ENCODE measurements at places on chromosomes 5 and 9.

DNA sequence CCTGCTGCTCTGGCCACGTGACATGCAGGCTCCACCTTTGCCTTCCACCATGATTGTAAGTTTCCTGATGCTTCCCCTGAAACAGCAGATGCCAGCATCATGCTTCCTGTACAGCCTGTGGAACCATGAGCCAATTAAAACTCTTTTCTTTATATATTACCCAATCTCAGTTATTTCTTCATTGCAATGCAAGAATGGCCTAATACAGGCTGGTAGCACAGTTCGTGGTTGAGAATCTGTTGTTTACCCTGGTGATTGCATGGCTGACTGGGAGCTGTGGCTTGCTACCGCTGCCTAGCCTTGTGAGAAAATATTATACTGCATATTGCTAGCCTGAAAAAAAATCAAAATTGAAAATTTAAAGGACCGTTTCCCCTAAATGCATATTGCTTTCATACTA lies 44.8 kb upstream of the PTPN3 start:
- DNase-seq = no peak

GRCh38 chr5:140196115-140196814 lies 21.3 kb downstream of the CYSTM1 start:
- DNase-seq = no peak

DNA sequence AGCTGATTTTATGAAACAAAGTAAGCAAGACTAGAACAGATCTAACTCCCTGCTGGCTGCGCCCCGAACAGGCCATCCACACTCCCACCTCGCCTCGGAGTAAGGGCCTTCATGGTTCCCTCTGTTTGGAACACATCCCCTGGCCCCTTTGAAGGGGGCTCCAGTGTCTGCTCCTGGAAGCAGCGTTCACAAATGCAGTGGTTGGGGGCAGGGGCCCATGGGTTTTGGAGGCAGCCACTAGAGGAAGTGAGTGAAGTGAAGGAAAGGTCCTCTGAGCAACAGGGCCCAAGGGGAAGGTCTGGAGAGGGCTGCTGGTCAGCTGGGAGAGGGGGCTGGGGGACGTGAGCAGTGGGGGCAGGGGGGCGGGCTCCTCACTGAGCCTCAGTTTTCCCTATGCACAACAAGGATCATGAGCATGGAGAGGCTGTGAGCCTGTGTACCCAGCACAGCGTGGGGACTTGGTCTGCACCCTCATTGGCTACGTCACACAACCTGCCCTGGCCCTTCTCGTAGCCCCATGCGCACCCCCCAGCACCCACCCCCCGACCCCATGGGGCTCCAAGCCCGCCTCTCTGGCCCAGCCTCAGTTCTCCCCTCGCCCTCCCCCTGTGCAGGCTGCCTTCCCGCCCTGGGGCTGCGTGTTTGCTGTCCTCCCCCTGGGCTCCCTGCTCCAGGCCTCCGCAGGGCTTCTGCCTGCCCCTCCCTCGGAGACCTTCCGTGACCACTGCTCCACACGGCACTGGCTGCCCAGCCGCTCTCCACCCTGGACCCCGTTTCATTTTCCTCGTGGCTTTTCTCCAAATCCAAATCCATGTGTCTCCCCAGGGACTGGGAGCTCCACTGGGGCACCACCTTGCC lies 39.5 kb downstream of the RASGEF1C start:
- DNase-seq = no peak

GRCh38 chr5:105849701-105850100 lies 1821.0 kb downstream of the EFNA5 start:
- DNase-seq = no peak

GRCh38 chr9:131704141-131704983 lies 35.5 kb downstream of the RAPGEF1 start:
- DNase-seq = no peak

DNA sequence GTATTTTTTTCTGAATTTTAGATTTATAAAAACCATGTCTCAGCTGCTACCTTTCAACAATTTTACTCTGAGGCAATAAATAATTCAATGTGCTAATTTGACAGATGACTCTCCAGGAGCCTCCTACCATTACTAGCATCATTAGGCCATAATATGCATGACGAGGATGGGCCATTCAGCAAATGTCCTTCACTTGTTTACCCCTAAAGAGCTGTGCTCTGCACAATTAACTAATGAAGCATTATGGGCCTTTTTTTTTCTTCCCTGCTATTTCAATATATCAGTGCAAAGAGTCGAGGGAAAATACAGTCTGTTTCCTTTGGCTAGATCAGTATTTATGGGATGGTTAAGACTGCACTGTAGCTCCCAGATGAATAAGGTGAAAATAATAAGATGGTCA lies 627.2 kb downstream of the ISL1 start:
- no peak for DNase-seq

DNA sequence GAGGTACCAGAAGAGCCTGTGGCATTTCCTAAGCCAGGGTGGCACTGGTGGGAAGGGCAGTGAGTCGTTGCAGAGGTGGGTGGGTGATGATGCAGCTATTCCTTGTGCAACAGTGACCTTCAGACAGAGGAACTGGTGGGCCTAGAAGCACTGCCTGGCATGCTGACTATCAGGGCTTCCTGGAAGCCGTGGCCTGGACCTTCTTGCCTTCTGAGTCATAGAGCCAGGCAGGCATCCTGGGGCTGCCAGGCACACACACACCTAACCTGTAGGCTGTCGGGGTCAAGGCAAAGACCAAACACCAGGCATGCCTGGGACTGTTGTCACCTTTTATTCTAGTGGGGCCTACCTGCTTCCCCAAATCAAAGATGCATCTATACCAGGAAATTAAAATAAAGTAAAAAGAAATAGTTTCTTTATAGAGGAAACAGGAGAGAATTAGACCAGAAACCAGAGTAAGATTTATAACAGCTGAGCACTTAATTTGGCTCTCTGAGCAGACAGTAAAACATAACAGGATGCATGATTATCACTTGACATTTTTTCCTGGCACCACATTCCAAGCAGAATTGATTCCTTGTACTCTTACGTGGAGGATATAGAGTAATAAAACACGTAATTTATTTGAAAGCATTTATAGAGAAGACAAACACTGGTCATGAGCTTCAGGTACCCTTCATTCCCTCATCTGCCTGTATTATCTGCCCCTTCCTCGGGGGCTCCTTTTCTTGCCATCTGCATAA lies 25.1 kb downstream of the NANS start:
- no peak for DNase-seq

DNA sequence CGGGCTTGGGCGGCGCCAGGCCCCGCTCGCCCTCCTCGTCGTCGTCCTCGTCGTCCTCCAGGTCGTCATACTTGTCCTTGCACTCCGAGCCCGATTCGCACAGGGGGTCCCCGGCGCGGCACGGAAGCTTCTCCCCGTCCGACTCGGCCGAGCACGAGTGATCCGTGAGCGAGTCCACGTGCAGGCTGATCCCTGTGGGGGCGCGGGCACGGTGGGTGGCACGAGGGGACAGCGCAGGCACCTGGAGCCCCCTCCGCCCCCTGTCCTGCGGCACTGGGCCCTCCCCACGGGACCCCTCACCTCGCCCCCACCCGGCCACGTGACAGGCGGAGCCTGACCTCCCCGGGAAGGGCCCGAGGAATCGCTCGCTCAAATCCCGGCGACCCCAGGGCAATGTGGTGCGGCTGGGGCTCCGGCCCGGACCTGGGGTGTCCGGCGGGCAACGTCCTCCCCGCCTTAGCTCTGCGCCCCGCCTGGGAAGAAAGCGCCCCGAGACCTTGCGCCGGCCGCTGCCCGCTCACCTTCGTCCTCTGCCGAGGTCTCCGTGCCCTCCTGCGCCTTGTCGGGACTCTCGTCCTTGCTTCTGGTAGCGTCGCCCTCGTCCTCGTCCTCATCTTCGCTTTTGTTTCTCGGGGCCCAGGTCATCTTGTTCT lies 2.5 kb downstream of the IRX2 start:
- DNase-seq = no peak

DNA sequence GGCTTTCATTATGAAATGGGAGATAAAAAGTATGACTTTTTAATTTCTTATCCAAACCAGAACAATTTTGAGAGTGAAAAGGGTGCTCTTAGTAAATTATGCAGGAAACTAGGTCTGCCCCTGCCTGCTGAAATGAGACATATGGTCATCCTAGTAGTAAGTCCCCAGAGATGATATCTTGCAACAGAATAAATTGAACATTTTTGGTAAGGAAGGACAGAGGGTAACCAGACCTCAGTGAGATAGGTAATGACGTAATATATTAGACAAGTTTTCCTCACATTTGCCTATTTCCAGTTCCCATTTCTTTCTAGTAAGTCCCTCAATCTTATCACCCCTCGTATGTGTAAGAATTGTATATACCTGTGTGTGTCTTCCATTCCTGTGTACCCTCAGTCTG lies 91.8 kb downstream of the EQTN start:
- DNase-seq = no peak

DNA sequence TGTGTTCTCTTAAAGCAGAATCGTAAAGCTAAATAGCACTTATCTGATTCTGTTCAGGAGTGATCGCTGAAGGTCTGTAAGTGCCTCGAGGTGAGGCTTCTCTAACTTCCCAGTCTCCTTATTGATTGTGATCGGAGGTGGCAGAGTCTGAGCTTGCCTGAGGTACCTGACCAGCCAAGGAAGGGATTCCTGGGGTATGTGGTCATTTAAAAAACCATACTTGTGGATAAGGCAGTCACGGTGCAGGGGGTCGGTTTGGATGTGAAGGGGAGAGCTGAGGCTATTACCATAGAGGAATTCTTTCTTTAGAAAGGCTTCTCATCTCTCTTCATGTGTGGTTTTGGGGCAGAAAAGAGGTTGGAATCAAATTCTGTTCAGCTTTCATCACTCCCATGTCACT lies 193.7 kb downstream of the TLE4 start:
- no peak for DNase-seq

DNA sequence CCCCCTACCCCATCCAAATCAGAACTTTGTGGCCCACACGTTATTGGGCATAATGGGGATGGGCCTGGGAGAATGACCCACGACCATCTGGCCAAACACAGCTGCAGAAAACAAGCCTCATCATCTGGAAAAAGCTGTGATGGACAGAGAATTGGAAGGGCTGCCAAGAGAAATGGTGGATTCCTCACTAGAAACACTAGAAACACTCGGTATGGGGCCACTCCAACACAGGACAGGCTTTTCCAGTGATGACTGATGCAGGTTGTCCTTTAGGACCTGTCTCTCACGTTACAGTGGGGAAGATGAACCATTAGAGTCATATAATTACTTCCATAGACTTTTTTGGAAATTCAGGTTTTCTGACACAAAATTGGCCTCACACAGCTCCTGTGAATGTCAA lies 172.4 kb upstream of the TARS1 start:
- no peak for DNase-seq

DNA sequence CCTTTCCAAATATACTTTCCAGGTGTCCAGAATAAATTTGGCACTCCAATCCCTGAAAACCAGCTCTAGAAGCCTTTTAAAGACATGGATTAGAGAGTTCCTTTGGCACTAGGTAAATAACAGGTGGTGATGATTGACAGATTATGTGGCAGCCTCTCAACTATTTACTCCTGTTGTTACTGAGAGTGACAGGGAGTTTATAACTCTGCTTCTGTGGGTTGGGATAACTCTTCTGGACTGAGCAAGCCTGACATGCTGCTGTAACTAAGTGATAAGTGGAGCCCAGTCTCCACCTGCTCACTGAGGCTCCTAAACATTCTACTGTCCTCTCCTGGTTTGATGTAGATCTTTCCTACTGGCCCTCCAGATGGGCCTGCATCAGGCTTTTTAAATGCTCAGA lies 693.2 kb upstream of the FTMT start:
- DNase-seq = no peak

DNA sequence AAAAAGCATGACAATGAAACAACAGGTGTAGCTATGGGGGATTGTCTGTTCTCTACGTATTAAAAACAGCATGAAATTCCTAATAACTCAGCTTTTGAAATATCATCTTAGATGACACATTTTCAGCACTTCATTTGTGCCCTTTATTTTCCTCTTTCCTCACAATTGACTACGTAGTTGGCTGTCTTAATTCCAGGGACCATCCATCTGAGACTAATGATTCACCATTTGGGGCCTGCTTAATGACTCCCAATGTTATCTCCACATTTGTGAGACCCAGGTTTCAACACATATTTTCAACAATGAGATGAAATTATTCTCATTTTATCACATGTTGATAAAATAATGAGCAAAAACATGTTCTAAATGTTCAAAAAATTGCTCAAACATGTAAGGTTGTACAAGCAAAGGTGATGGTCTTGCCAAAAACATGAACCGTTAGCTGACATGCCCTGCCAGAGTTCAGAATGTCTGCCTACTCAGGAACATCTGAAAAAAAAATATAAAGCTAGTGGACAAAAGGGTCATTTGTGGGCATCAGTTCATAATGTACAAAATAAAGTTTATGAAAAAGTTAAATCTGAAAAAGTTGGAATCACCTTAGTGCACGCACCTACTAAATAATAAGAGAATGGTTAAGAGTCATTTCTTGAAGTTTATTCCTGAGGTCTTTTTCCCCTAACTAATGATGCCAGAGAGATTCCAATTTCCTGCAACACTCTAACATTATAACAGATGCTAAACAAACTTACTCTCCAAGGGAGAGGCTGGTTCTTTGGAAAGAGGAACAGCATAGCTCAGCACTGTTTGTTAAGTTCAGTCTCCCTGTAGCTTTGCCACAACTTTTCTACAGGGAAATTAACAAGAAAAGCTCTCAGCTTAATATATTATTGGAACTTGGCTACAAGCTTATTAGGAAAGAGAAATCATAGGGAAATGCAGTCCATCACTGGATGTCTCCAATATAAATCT lies 275.5 kb downstream of the SPOCK1 start:
- no peak for DNase-seq

DNA sequence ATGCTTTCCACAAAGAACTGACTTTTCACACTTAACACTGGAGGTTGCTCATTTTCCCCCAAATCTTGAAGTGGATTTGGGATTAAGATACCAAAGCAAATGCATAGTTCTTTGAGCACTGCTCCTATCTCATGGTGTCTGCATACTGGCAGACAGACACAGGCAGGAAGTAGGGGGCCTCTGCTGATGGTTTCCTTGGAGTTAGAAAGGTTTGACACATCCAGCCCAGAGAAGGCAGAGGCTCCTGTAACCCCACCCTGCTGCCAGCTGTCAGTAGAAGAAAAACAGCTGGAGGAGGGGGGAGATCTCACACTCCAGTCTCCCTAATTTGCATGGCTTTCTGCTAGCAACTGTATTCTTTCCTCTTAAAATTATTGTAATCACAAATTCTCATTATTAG lies 44.1 kb downstream of the APTX start:
- no peak for DNase-seq

- DNase-seq = no peak
These were observed 167.1 kb downstream of the PIK3R1 start for GRCh38 chr5:68382640-68383039.

DNA sequence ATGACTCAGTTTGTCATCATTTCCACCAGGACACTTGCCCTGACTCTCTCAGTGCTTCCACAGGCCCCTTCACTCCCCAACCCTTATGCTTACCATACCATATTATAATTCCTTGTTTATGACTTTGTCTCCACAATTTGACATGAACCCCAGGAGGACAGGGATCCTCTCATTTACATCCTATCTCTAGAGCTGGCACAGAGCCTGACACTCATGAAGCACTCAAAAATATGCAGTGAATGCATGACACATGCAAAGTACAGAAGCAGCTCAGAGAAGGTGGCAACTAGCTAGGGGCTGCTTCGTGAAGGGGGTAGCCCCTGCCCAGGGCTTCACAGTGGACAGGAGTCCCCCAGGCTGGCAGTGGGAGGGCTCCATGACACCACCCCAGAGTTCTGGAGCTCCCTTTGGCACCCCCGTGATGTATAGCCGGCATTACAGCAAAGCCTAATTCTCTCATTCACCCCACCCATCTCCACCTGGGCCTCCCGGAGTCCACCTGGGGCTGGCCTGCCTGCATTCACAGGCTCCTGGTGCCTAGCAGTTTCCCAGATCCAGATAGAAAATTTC lies 112.0 kb upstream of the SPOCK1 start:
- DNase-seq = no peak
